ENCODE measurements at places on chromosomes 12 and 14. TPM values are rescaled to one million over a fixed set of nuclear protein-coding genes. Genes with fewer than 3 reads are reported as not detected.

ACACB gene
- 3.1 TPM for total RNA-seq

CCDC177 gene
- not detected for total RNA-seq

EFS gene
- not detected for total RNA-seq

NEUROD4 gene
- not detected for total RNA-seq

MIP gene
- not detected for total RNA-seq

NFATC4 gene
- 9.0 TPM for total RNA-seq

TMEM63C gene
- not detected for total RNA-seq

TTC8 gene
- 10.9 TPM for total RNA-seq

LRP1-AS gene
- not detected for total RNA-seq

FAR2 gene
- 38.8 TPM for total RNA-seq

MAP1LC3B2 gene
- total RNA-seq = 0.44 TPM

POTEM gene
- not detected for total RNA-seq

ALKBH2 gene
- 6.1 TPM for total RNA-seq

CLEC2B gene
- total RNA-seq = 64.1 TPM

HVCN1 gene
- total RNA-seq = 4.1 TPM

TCL1B gene
- not detected for total RNA-seq

SNX6 gene
- 234 TPM for total RNA-seq

KRT86 gene
- total RNA-seq = 0.10 TPM

RTN1 gene
- total RNA-seq = 0.87 TPM

PAPOLA gene
- 72.9 TPM for total RNA-seq

BIN2 gene
- not detected for total RNA-seq

SLC5A8 gene
- total RNA-seq = not detected

CCDC85C gene
- total RNA-seq = 28.2 TPM

COQ5 gene
- 34.0 TPM for total RNA-seq

PPP1R36 gene
- not detected for total RNA-seq

CFAP54 gene
- 4.2 TPM for total RNA-seq

TMEM30B gene
- total RNA-seq = 0.20 TPM

ZNF891 gene
- total RNA-seq = 0.30 TPM

RFLNA gene
- total RNA-seq = not detected

RNU4-1 gene
- under 0.01 TPM for total RNA-seq

RPL10L gene
- total RNA-seq = not detected

OASL gene
- total RNA-seq = 7.7 TPM

LLPH gene
- 18.6 TPM for total RNA-seq

VWF gene
- total RNA-seq = 837 TPM

RPGRIP1 gene
- total RNA-seq = 0.05 TPM

PTPRR gene
- 2.7 TPM for total RNA-seq

THAP2 gene
- total RNA-seq = 4.1 TPM

RECQL gene
- 83.6 TPM for total RNA-seq

OTX2 gene
- total RNA-seq = not detected

MMP19 gene
- total RNA-seq = 2.3 TPM

APOF gene
- not detected for total RNA-seq

NID2 gene
- total RNA-seq = 54.0 TPM

LBHD2 gene
- total RNA-seq = not detected

SCN8A gene
- total RNA-seq = 1.1 TPM

TMBIM4 gene
- total RNA-seq = 106 TPM

SLC25A3 gene
- 730 TPM for total RNA-seq

DLGAP5 gene
- total RNA-seq = 56.8 TPM

TPH2 gene
- not detected for total RNA-seq

CCER1 gene
- total RNA-seq = not detected

B3GNT4 gene
- not detected for total RNA-seq

KRT73 gene
- not detected for total RNA-seq

KCNMB4 gene
- total RNA-seq = under 0.01 TPM

GON7 gene
- total RNA-seq = 16.9 TPM
